ENCODE measurements at places on chromosomes 11 and 22.

- no peak for DNase-seq
Measured at GRCh38 chr11:11163236-11163635, 189.8 kb downstream of the CSNK2A3 start.

- DNase-seq, result no peak
Measured at GRCh38 chr11:117769533-117769932, 27.5 kb downstream of the DSCAML1 start.

DNA sequence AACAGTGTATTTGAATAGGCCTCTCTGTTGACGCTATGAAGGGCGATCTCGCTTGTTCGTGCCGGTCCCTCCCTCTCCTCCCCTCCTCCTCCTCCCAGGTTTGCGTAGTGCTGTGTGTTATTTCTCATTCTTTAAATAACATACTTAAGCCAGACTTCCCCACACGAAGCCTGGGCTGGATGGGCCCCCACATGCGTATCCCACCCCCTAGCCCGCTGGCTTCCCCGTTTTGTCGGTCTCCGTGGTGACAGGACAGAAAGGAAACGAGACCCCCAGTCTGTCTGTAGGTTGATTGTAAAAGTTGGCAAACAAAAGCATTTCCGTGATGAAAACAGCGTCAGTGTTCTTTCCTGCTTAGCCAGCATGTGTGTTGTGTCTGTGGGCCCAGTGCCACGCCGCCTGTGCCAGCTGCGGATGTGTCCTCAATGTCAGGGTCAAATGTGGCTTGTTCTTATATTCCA is 27.3 kb downstream of the FAM118A start:
- no peak for DNase-seq

GRCh38 chr11:58316142-58316541 is 42.7 kb downstream of the OR5B17 start:
- no peak for DNase-seq

Measured in activated CD4-positive, alpha-beta T cell treated with anti-CD3 and anti-CD28 coated beads, Interleukin-2, amount 50 U/mL, for 4 hours (primary cell).